Hematopoietic multipotent progenitor cell treated with erythropoietin and hydrocortisone succinate and interleukin-3 and kit ligand, for 17 days (in vitro differentiated cells): ENCODE measurements at places on chromosomes 6 and 20.

GRCh38 chr6:152648105-152648504 lies 10.9 kb upstream of the SYNE1 start:
- no peak for DNase-seq

DNA sequence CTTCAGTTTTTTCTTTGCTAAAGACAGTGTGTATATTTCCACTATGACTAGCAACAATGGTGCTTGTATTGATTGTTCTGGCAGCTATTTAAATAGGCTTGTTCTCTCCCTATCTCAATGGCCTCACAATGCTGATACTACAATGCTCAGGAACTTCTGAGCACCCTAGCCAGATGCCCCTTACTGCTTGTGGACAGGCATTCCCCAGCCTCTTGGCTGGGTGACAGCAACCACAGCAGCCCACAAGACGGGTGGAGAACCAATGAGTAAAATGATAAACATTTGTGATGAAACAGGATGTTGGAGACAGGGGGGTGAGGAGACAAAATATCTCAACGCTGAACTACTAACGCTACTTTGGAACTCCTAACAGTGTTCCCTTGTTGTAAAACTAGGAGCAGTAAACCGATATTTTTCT lies 42.3 kb downstream of the HIVEP2 start:
- DNase-seq, result no peak

- DNase-seq, result no peak
Measured at GRCh38 chr20:4152696-4153235, 137.4 kb upstream of the RNF24 start.

- no peak for DNase-seq
Measured at GRCh38 chr6:149359440-149359839, 40.6 kb upstream of the SUMO4 start.

DNA sequence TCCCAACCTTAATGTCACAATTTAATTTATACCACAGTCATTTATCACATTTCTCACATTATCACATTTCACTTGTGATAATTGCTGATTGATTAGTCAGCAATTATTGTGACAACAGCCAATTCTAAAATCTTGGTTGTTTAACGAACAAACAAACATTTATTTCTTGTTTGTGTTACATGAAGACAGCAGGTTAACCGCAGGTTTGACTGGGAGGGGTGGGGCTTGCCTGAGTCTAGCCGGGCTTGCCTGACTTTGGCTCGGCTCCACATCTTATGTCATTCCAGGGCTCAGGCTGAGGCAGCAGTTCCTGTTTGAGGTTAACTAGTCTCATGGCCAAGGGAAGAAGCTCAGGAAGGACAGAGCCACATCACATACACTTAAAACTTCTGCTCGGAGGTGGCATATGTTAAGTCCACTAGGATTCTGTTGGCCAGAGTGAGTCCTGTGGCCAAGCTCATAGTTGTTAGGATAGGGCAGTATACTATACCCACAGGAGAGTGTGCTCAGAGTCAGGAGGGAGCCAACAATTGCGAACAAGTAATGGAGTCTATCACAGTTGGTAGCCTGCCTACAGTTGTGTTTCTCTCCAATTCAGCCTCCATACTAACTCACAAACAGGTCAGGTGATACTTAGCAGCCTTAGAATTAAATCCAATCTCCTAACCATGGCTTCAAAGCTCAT lies 90.0 kb upstream of the IFNGR1 start:
- DNase-seq, result peak; percentile 14

- DNase-seq, result no peak
Measured at GRCh38 chr6:148761527-148762011, 14.7 kb downstream of the UST start.

DNA sequence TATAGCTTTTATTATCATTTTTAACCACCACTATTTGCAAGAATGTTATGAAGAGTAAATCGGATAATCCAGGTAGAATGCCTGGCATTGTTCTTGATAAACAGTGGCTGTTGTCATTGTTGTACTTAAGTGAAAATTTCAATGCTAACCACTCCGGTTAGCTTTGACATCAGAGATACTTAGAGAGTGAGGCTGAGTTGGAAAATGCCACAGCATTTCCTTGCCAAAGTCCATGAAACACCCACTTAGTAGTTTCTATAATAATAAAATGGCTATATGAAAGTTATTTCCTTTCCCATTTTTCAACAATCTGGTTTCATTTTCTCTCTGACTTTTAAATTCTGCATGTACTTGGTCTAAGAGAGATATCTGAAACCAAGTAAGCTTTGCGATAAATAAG lies 132.0 kb downstream of the CDK19 start:
- no peak for DNase-seq

GRCh38 chr6:113530769-113531168 lies 326.4 kb upstream of the MARCKS start:
- no peak for DNase-seq

DNA sequence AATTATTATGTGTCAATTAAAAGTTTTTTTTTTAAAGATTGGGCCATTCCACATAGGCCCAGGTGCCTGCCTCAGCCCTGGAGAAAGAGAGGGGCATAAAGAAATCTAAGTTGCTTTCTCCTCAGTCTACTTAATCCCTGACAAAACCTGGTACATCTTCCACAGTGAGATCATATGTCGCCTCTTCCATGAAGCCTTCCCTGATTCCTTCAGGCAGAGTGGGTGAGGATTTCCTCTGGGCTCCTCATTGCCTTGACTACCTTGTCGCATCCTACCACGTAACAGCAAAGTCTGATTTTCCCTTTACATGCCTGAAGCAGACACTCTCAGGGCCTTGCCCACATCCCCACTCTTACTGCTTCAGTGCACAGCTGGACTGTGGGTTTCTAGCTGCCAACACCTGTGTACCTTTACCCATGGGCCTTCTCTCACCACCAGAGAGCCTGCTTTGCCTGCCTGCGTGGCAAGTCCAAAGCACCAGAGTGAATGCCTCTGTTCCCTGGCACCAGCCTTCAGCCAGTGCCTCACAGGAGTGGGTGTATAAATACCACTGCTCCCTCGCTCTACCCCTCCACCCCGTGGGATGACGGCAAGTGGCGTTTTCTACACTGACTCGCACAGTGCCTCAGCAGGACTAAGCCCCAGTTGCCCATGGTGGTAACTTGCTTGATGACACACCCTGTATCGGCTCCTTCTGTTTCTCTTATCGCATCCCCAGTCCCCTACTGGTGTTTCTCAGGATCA lies 68.0 kb downstream of the EYA2 start:
- DNase-seq, result no peak

DNA sequence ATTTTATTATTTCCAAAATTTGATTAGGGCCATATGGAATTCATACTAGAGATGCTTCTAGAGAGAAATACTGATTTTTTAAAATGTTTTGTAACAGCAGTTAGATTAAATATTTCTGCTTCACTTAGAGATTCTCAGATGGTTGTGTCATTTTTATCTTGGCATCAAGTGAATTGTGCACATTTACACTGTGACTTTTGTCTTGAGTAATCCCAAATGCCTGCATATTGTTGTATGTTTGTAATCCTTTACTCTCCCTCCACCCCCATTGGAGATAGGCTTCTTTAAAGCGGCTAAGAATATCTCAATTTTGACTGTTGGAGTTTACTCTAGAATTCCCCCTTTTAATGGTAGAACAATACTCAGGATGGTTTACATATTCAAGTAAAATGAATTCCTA lies 19.0 kb downstream of the STX16 start:
- no peak for DNase-seq

DNA sequence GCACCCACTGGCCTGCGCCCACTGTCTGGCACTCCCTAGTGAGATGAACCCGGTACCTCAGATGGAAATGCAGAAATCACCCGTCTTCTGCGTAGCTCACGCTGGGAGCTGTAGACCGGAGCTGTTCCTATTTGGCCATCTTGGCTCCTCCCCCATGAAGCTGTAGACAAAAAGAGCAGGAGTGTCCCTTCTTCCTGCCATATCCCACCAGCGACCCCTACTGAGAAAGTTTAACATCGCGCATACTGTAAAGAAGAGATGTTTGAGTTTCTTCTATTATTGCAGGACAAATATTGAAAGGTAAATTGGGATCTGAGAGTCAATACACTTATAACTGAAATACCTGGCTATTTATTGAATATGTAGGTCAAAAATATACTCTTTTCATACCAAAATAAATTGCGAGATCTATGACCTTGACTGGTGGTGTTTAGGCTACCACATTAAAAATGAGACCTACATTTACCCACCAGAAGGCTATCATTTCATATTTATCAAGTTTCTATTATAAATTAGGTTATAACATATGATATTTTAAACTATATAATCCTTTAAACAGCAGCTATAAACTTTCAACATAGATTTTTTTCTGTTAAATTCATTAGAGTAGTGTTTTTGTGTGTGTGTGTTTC lies 586.3 kb downstream of the HTR1B start:
- no peak for DNase-seq

GRCh38 chr6:31898383-31899011 lies 999 bp upstream of the EHMT2 start:
- peak; percentile 80 for DNase-seq
